ENCODE measurements at places on chromosomes 2 and 18. TPM values are rescaled to one million over a fixed set of nuclear protein-coding genes. Genes with fewer than 3 reads are reported as not detected.

Gene OSR1
- total RNA-seq: 117 TPM

DNA sequence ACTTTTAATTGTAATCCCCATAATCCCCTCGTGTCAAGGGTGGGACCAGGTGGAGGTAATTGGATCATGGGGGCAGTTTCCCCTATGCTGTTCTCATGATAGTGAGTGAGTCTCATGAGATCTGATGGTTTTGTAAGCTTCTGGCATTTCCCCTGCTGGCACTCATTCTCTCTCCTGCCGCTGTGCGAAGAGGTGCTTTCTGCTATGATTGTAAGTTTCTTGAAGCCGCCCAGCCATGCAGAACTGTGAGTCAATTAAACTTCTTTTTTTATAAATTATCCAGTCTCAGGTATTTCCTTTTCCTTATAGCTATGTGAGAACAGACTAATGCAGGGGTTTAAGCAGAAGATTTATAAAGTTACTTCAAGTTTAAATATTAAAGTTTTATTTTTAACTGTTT lies 655.2 kb downstream of the EPHA4 start:
- DNase-seq: no peak

Gene PJVK
- total RNA-seq: 1.6 TPM

GRCh38 chr2:136162438-136162837 lies 44.5 kb upstream of the CXCR4 start:
- DNase-seq: no peak

Gene ZBTB7C
- 0.41 TPM for total RNA-seq

All from fibroblast of the aortic adventitia (primary cell).